ENCODE measurements at places on chromosomes 6 and 20.

DNA sequence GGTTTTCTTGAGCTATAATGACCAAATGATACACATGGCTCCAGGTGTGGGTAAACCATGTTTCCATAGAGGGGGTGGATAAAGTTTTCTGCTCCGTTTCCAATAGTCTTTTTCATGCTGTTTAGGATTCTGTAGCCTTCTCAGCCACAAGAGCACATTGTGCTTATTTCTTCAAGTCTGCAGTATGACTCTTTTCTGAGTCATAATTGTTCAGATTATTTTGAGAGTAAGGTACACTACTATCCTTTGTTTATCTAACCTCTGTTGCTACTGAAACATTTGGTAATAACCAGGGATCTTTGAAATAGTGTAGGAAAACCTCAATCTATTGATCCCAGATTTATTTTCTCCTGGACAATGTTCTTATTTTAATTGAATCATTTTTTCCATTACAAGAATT, 247.9 kb upstream of the BMP2 start:
- DNase-seq, result no peak
- no peaks in the 10 kb centered on the region for H3K4me1 ChIP-seq
- no peak overlapping the region for H3K4me3 ChIP-seq
- H3K36me3 ChIP-seq, result no peaks in the 10 kb centered on the region
- H3K27ac ChIP-seq, result no peak overlapping the region

GRCh38 chr6:93048381-93048780, 371.0 kb downstream of the EPHA7 start:
- no peaks in the 10 kb centered on the region for H3K27me3 ChIP-seq
- no peaks in the 10 kb centered on the region for H3K36me3 ChIP-seq
- H3K27ac ChIP-seq, result no peak overlapping the region
- no peak for DNase-seq

DNA sequence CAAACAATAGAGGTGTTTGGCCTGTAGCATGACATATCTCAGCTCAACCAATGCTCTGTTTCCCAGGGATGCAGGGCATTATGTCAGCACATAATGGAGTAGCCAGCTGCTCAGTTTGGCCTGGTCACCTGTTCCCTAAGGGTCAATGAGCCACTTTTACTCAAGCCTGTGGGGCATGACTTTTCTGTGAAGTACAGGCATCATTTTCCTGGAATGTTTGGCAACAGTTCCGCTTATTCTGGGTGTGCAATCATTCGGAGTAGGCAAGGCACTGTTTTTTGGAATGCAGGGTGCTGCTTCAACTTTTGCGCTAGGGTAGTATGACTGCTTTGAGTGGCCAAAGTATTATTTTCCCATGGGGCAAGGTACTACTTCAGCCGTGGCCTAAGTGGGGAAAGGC, 665.4 kb downstream of the EPHA7 start:
- H3K27ac ChIP-seq, result no peak overlapping the region
- DNase-seq, result no peak

- DNase-seq, result no peak
- H3K4me3 ChIP-seq, result no peak overlapping the region
- no peak overlapping the region for H3K27ac ChIP-seq
Observed at GRCh38 chr20:6135347-6135746, 12.5 kb upstream of the FERMT1 start.

GRCh38 chr20:20452254-20452676, 84.4 kb downstream of the INSM1 start:
- H3K4me1 ChIP-seq, result peaks cover 30% of the 10 kb centered on the region
- no peak overlapping the region for H3K27ac ChIP-seq
- H3K36me3 ChIP-seq, result no peaks in the 10 kb centered on the region
- H3K4me3 ChIP-seq, result peak overlapping the region; percentile 3

- H3K4me1 ChIP-seq, result no peaks in the 10 kb centered on the region
- peaks cover 4% of the 10 kb centered on the region for H3K27me3 ChIP-seq
- no peak for DNase-seq
- no peak overlapping the region for H3K27ac ChIP-seq
- peak overlapping the region; percentile 21 for H3K4me3 ChIP-seq
Observed at GRCh38 chr6:10146715-10147451, 268.0 kb downstream of the TFAP2A start.

GRCh38 chr20:9609887-9610502, 95.6 kb downstream of the LAMP5 start:
- no peaks in the 10 kb centered on the region for H3K4me1 ChIP-seq
- no peak overlapping the region for H3K27ac ChIP-seq
- H3K4me3 ChIP-seq, result no peak overlapping the region
- peak; percentile 28 for DNase-seq
- no peaks in the 10 kb centered on the region for H3K36me3 ChIP-seq

DNA sequence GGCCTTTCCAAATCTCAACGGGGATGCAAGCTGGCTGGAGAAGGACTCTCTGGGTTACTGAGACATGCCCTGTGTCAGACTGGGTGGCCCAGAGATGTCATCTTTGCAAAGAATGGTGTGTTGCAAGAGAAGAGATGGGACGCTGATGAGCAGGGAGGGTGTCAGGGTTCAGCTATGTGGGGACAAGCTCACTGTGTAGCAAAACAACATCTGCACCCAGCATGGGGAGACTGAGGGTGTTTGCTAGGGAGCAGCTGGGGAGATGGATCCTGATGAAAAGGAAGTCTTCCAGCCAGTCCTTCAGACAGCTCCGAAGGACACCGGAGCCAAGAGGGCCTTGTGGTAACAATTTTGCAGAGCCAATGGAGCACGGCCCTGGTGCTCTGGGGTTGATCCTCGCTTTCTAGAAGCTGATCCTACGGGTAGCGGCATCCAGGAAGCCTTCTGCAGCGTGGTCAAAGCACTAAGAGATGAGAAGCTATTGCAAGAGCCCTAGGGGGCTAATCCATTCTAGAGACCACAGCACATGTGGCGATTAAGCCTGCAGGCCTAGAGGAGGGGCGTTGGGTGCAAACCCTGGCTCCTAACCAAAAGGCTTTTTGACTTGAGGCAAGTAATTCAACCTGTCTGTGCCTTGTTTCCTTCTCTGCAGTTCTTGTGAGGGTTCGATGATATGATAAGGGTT, 39.9 kb downstream of the EDN3 start:
- H3K4me1 ChIP-seq, result no peaks in the 10 kb centered on the region
- no peak overlapping the region for H3K4me3 ChIP-seq

DNA sequence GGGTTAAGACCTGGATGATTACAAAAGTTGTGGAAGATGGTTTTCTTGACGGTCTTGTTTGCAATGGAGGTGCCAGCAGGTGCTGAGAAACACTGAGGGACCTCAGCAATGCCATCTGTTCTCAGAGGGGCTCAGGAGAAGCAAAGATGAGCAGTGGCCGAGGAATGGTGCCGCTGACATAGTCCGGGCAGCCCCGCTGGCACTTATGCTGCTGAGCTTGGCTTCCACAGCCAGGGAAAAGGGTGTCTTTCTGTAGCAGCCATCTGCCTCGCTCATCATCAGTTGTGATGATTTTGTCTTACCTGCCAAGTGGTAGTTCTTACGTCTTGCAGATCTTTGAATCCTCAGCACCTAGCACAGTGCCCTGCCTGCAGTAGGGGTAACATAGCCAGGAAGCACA, 55.7 kb downstream of the PPP1R14C start:
- H3K27ac ChIP-seq, result no peak overlapping the region
- H3K27me3 ChIP-seq, result no peaks in the 10 kb centered on the region
- no peaks in the 10 kb centered on the region for H3K4me1 ChIP-seq

GRCh38 chr20:50285376-50286173, 94.9 kb downstream of the CEBPB start:
- H3K4me3 ChIP-seq, result no peak overlapping the region
- H3K36me3 ChIP-seq, result no peaks in the 10 kb centered on the region
- H3K27ac ChIP-seq, result peak overlapping the region; percentile 75
- H3K4me1 ChIP-seq, result peaks cover 5% of the 10 kb centered on the region
- H3K27me3 ChIP-seq, result no peaks in the 10 kb centered on the region

DNA sequence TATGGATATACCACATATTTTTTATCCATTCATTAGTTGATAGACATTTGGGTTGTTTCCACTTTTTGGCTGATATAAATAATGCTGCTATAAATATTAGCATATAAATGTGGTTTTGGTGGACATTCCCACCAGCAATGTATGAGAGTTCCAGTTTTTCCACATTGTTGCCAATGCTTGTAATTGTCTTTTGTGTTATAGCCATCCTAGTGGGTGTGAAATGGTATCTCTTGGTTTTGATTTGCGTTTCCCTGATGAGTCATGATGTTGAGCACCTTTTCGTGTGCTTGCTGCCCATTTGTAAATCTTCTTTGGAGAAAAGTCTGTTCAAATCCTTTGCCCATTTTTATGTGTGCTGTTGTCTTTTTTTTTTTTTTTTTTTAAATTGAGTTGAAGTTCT, 54.4 kb downstream of the DHX35 start:
- no peaks in the 10 kb centered on the region for H3K27me3 ChIP-seq
- peaks cover 84% of the 10 kb centered on the region for H3K36me3 ChIP-seq
- no peak overlapping the region for H3K27ac ChIP-seq
- no peaks in the 10 kb centered on the region for H3K4me1 ChIP-seq
- H3K4me3 ChIP-seq, result no peak overlapping the region

GRCh38 chr6:167091026-167091804, 31.7 kb upstream of the CCR6 start:
- H3K4me1 ChIP-seq, result peaks cover 4% of the 10 kb centered on the region
- H3K27me3 ChIP-seq, result peaks cover 4% of the 10 kb centered on the region
- H3K4me3 ChIP-seq, result no peak overlapping the region
- no peak overlapping the region for H3K27ac ChIP-seq

DNA sequence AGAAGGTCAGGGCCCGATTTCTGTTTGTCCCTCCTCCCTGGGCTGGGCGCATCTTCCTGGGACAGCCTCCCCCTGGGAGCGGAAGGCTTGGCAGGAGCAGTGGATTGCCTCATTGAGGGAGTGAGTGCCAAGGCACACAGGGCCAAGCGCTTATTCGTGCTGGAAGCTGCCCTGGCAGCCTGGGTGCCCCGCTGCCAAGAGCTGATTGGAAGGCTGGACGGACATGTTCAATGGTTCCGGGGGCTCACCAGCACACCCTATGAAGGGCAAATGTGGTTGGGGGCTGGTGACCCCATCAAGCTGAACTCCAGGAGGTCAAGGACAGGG, 10.3 kb upstream of the ZNF831 start:
- H3K36me3 ChIP-seq, result no peaks in the 10 kb centered on the region
- H3K27me3 ChIP-seq, result no peaks in the 10 kb centered on the region
- no peak overlapping the region for H3K4me3 ChIP-seq
- no peak overlapping the region for H3K27ac ChIP-seq
- H3K4me1 ChIP-seq, result peaks cover 43% of the 10 kb centered on the region

- no peaks in the 10 kb centered on the region for H3K27me3 ChIP-seq
- no peak overlapping the region for H3K4me3 ChIP-seq
- DNase-seq, result no peak
- no peak overlapping the region for H3K27ac ChIP-seq
- H3K36me3 ChIP-seq, result no peaks in the 10 kb centered on the region
- H3K4me1 ChIP-seq, result peaks cover 9% of the 10 kb centered on the region
Observed at GRCh38 chr6:4394786-4395185, 259.4 kb upstream of the ECI2 start.

DNA sequence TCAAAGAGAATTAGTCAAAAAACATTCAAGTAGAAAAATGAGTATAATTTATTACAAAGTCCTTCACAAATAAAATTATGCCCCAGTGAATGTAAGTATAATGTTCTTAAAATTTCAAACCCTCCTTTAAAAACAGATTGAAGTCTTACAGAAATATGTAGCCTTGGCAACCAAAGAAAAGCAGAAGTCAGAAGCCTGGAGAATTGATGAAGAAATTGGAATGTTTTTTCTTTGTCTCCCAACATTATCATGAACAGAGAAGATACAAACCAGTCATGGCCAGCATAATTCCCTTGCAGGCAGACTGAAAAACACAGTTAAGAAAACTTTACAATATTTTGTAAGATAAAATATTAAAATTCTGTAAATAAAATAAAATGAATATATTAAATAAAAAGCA, 221.9 kb downstream of the TBC1D32 start:
- H3K36me3 ChIP-seq, result no peaks in the 10 kb centered on the region
- DNase-seq, result no peak
- H3K4me1 ChIP-seq, result no peaks in the 10 kb centered on the region
- no peaks in the 10 kb centered on the region for H3K27me3 ChIP-seq
- no peak overlapping the region for H3K4me3 ChIP-seq
- H3K27ac ChIP-seq, result no peak overlapping the region

DNA sequence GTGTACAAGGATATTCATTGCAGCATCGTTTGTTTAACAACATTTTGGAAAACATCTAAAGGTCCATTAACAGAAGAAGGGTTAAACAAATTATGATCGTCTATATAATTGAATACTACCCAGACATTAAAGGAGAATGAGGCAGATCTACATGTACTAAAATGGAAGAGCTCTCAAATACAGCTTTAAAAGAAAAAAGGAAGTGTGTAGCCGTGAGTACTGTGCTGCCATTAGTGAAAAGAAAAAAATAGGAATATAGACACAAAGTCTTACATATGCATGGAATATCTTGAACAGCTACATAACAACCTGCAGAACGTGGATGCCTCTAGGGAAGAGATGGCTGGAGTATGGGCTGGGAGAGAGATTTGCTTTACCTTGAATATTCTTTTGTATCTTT, 37.9 kb downstream of the PRDM1 start:
- DNase-seq, result no peak
- no peaks in the 10 kb centered on the region for H3K36me3 ChIP-seq

DNA sequence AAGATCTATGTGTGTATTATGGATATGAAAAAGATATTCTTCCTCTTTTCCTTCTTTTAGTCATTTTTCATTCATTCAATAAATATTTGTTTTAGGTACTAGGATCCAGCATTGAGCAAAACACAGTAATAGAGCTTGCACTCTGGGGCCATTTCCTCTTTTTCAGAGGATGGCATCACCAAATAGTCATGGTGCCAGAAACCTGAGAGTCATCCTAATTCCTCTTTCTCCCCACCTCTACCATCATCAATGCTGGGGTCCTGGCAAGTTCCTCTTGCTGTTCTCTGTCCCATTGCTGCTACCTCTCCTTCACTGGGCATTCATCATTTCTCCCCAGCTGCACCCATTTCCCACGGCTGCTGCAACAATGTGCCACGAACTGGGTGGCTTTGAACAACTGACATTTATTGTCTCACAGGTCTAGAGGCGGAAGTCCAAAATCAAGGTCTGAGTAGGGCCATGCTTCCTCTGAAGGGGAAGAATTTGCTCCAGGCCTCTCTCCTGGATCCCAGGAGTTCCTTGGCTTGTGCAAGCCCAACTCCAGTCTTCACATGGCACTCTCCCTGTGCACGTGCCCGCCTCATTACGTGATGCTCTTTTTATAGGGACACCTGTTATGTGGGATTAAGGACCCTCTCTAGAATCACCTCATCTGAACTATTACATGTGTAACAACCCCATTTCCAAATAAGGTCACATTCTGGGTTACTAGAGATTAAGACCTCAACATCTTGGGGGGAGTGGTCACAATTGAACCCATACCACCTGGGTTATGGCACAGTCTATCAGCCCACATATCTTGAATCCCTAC, 9.5 kb upstream of the IGF2R start:
- no peak for DNase-seq
- no peaks in the 10 kb centered on the region for H3K36me3 ChIP-seq
- H3K4me3 ChIP-seq, result no peak overlapping the region
- no peaks in the 10 kb centered on the region for H3K27me3 ChIP-seq
- peaks cover 7% of the 10 kb centered on the region for H3K4me1 ChIP-seq
- peak overlapping the region; percentile 72 for H3K27ac ChIP-seq

- no peaks in the 10 kb centered on the region for H3K27me3 ChIP-seq
- H3K4me3 ChIP-seq, result no peak overlapping the region
- DNase-seq, result no peak
- no peaks in the 10 kb centered on the region for H3K4me1 ChIP-seq
- no peaks in the 10 kb centered on the region for H3K36me3 ChIP-seq
- H3K27ac ChIP-seq, result no peak overlapping the region
Observed at GRCh38 chr20:24353135-24353690, 116.2 kb upstream of the SYNDIG1 start.

All from heart left ventricle (tissue), 16 donors.